ENCODE measurements at places on chromosomes 7 and 10.
A peak's percentile ranks its signal among the peaks of the same experiment; 100 is the strongest.

DNA sequence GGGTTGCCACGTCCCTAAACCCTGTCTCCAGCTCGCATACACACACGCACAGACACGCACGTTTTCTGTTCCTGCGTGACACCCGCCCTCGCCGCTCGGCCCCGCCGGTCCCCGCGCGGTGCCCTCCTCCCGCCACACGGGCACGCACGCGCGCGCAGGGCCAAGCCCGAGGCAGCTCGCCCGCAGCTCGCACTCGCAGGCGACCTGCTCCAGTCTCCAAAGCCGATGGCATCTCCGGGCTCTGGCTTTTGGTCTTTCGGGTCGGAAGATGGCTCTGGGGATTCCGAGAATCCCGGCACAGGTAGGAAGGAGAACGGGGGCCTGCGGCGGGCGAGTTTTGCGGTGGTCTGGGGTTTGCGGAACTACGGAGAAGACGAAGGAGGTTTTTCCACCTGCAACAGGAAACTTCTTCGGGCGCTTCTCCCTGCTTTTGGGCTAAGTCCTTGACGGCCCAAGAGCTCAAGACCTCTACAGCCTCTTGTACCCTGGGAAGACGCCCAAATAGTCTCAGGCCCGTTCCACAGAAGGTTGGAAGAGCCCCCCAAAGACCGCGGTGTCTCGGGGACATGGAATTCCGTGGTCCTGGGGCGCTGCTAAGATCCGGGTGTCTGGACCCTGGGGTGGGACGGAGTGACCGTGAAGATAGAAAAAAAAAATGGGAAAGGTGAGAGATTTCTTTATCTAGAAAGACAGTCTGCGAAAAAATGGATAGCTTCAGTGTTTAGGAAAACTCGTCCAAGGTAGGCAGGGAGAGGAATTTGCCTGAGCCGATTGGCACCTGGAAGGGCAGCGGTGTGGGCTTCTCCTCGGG, at the start of gene GAD2:
TSS of gene GAD2 (plus strand) at position 190 of the 811 bp plus-strand sequence. CDS start at position 226, 36 bp downstream.
- DNase-seq: peak; percentile 27

DNA sequence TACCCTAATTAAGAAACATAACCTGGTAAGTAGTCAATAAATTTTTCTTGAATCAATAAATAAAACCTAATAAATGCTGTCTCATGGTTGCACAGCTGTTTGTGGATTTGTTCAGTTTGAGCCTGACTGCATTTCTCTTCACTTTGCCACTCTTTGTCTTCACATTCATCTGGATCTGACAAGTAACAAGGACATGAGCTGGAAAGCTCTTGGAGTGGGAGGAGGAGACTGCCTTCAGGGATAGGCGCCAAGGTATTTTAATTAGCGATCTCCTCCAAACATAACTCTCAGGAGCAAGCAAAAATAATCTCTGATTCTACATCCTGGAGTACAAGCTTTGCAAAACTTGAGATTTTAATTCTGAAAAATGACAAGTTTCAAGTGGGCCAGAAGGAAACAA, 251.0 kb downstream of the BMPER start:
- DNase-seq: no peak

DNA sequence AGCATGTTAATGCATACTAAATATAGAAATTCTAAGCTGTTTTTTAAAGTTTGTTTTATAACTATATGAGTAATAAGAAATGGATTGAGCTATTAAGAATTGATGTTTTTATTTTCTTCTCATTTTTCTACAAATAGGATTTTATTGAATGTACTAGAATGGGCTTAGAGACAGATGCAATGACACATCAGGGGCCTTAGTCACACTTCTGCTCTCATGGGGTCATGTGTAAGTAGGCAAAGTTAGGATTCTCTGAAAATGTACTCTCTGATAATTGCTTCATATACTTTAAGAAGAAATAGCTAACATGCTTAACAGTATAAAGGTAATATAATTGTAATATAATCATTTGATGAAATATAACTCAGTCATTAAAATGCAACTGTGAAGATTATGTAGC, 154.6 kb downstream of the ZNF438 start:
- DNase-seq: no peak

- DNase-seq: peak; percentile 89
Measured at GRCh38 chr10:17062493-17062892, 67.1 kb downstream of the CUBN start.

DNA sequence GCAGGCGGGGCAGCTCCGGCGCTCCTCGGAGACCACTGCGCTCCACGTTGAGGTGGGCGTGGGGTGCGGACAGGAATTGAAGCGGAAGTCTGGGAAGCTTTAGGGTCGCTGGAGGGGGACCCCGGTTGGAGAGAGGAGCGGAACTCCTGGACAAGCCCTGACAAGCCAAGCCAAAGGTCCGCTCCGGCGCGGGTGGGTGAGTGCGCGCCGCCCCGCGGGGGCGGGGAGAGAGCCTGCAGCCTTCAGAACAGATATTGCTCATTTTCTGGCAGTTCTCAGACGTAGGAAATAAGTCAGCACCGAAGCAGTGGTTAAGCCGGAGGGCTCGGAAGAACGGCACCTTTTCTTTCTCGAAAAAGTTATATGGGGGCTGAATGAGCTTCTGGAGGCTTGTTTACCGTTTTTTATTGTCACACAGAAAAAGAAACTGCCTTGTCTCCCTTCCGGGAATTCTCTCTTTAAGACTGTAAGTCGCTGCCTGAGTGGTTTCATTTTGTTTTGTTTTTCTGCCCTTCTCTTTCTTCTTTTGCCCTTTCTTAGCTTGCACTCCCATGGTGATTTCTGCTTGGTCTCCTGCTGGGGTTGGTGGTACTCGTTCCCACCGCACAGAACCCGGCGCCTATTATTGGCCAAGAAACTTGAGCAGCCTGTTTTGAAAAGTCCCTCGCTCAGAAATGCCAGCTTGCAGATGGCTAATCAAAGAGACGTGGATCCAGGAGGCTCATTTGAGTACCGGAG, 732 bp downstream of the FAS start:
- DNase-seq: peak; percentile 39

GRCh38 chr7:40782836-40783235, 648.0 kb downstream of the SUGCT start:
- DNase-seq: no peak

- DNase-seq: peak; percentile 98
Measured at GRCh38 chr10:102629661-102630614, 14.3 kb upstream of the TRIM8 start.

DNA sequence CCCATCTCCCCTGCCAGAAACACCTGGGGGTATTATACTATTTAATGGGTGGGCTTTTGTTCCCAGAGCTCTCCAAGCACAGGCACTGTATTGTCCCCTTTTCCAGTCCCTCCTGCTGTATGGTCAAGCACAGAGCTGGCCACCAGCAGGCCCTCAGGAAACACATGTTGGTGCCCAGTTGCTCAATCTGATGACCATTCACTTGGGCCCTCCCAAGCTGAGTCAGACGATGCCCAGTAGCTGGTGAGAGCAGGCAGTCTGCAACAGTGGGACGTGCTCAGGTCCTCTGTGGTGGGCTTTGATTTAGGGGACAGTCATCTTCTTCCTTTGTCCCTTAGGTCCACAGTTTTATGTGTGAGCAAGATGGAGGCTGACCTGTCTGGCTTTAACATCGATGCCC, 11.8 kb downstream of the SFXN2 start:
- no peak for DNase-seq

DNA sequence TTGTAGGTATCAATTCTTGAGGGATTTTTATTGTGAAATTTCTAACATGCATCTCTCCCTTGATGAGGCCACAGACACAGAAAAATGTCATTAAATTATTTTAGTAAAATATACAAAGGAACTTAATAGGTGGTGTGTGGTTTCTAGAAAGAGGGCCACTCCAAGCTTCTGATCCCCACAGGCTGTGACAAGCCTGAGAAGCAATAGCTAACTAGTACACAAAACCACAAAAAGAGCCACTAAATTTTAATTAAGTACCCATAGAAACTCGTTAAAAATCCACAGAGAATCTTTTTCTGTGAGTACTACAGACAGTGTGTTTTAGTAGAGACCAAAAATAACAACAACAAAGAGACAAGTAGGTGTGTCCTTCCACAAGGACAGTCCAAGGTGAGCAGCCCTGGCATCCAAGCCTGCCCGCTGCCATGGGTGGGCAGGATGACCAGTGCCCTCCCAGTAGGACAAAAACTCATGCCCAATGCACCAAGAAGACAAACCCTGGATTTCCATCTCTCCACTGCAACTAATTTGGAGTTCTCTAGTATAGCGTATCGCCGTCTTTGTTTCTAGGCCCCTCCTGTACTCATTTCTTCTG, 81.0 kb downstream of the RNF216 start:
- no peak for DNase-seq

- DNase-seq: no peak
Measured at GRCh38 chr10:62098278-62099121, 170.1 kb downstream of the RTKN2 start.

DNA sequence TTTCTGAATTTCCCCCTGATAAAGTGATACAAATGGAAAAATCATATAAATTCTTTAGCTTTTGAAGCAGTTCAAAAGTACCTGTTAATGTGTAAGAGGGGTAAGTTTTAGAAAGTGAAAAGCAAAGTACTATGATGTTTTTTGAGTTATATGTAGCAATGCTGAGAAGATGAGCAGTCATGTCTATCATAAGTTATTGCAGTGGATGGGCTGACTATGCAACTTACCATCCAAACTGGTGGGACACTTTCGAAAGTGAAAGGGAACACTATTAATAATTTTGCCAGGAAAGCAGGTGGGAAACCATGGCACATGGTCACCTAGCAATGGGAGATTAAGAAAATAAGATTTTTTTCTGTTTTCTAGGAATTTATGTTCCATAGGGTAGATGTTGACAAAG, 4.1 kb downstream of the MINPP1 start:
- DNase-seq: no peak

GRCh38 chr10:116171505-116171904, 101.5 kb downstream of the GFRA1 start:
- DNase-seq: no peak

DNA sequence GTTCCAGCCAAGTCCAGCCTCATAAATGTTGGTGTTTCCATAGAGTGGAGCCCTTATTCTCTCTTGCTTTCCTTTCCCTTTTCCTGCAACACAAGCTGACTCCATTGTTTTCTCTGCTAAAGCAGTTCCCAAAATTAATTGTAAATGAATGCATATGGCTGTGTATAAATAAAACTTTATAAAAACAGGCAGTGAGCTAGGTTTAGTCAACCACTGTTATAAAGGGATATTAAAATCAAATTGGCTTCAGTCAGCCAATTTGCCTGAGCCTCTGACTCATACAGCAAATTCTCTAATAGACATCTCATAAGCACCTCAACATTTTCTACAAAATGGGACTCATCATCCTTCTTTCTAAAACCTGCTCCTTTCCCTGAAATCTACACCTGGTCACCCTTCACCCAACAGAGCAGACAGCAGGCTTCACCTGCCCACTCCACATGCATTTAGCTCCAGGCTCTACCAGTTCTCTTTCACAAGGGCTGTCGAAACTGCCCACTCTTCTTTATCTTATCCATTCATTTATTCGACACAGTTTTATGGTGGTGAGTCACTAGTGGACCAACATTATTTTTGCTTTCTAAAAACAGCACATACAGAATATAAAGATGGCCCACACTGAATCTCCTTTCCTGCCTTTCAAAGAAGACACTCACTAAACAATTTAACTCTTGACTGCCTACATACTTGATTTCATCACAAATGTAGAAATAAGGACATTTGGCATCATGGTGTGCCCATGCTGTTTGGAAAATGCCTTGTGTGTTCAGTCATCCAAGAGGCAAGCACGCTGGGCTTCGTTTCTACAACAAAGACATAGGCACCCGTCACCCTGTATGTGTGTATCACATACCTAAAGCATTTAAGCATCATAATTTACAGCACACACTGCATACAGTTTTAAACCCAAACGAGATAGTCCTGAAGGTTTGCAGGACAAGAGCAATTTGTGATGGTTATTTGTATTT, 74.6 kb upstream of the C7orf33 start:
- DNase-seq: no peak

GRCh38 chr10:95559471-95559870, 1.7 kb downstream of the SORBS1 start:
- DNase-seq: peak; percentile 79

GRCh38 chr7:92749832-92750446, 86.4 kb downstream of the CDK6 start:
- no peak for DNase-seq

GRCh38 chr10:29846881-29847280, 212.1 kb upstream of the SVIL start:
- no peak for DNase-seq
